H1 (cell line): ENCODE measurements at places on chromosomes 13 and 19. TPM values are rescaled to one million over a fixed set of nuclear protein-coding genes. Genes with fewer than 3 reads are reported as not detected.

Gene DNASE2
- total RNA-seq = 32.9 and 33.2 TPM in 2 replicates

DNA sequence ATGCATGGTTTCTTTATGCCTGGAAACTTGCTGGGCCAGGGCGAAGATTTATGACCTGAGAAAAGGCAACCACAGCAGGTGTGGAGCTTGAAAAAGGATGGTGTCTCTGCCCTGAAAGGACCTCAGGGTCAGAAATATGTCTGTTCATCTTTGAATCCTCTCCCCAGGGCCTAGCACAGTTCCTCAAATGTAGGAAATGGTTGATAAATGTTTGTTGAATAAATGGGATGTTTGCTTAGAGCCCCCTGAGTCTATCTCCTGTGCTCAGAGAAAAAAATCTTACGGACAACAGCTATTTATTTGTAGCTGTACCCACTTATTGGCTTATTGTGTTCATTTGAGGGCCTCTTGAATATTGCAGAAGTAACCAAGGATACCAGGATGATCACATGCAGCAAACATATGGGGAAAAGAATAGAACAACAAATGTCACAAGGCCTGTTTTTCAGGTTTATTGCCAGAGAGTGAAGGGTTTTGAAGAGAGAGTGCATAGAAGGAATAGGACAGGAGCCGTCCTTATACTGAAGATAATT, 114.5 kb downstream of the KLF5 start:
- no peak for DNase-seq

DNA sequence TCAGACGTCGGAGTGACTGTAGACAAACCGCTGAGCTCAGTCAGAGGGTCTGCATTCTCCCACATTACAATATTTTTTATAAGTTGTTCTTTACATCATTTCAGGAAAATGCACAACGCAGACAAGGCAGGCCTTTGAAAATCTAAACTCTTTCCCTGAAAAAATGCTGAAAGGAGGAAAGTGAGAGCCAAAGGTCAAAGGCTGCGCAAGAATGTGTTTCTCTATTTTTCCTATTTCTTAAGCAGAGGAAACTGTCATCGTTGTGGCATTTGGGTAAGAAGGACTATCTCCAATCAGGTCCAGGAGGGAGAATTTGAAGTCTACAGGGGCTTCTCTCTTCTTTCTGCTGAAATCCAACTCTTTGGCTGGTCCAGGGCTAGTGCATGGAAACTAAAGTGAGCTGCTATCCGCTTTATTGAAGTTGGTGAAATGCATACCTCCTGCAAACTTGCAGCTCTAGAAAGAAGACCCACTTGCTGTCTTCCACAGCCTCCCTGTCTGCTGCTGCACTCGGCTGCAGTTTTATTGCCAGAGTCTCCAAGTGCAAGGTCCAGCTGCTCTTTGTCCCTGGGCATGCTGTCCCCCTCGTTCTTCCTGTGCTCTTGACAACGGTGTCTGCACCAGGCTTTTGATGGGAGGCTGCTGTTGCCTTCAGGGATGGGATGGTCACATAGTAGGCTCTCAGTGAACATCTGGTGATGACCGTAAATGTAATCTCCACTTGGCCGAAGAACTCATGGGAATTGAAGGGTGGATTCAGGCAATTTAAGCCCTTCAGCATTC, 31.2 kb downstream of the ZNF536 start:
- no peak for DNase-seq

DNA sequence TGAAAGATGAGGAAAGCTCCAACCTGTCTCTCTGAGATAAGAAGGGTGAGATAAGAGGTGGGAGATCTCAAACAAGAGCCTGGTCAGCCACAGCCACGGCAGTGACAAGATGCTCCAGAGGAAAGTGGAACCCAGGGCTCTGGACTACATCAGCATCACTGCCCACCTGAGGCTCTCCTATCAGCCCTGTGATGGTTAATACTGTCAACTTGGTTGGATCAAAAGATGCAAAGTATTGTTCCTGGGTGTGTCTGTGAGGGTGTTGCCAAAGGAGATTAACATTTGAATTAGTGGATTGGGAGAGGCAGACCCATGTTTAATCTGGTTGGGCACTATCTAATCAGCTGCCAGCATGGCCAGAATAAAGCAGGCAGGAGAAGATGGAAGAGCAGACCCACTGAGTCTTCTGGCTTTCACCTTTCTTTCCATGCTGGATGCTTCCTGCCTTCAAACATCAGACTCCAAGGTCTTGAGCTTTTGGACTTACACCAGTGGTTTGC, 476.6 kb upstream of the NBEA start:
- DNase-seq = no peak
